ENCODE measurements at places on chromosomes 2 and 18. TPM values are rescaled to one million over a fixed set of nuclear protein-coding genes. Genes with fewer than 3 reads are reported as not detected.

DNA sequence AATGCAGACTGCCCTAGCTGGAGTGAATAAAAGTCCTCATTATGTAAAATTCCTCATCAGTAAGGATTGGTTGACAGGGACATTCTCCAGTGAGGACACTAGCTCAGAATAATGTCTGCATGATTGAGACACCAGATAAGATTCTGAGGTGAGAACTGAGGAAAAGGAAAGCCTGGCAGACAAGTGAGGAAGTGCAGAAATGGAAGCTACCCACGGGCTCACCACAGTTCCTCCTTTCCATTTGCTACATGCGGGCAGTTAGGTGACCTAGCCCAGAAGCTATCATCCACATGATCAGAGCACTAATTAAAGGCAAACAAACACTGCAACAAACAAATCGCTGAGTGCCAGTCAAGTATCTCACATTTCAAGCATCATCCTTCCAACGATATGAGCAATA lies 27.7 kb downstream of the NETO1 start:
- DNase-seq: no peak

DNA sequence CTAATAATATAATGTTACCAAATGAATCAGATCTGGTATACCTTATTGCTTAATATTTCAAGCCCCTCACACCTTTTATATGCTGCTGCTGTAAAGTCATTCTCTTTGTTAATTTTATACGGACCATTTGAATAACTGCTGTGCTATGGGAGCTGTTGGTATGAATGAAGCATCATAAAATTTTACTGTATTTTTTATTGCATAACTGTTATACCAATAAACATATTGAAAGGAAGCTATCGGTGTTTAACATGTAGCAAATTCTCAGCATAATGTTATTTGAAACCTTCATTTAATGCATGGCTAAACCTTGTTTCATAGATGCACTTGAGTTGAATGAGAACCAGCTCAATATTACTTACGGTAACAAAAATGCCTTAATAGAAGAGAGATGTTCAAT lies 1040.3 kb downstream of the SOCS6 start:
- no peak for DNase-seq

DNA sequence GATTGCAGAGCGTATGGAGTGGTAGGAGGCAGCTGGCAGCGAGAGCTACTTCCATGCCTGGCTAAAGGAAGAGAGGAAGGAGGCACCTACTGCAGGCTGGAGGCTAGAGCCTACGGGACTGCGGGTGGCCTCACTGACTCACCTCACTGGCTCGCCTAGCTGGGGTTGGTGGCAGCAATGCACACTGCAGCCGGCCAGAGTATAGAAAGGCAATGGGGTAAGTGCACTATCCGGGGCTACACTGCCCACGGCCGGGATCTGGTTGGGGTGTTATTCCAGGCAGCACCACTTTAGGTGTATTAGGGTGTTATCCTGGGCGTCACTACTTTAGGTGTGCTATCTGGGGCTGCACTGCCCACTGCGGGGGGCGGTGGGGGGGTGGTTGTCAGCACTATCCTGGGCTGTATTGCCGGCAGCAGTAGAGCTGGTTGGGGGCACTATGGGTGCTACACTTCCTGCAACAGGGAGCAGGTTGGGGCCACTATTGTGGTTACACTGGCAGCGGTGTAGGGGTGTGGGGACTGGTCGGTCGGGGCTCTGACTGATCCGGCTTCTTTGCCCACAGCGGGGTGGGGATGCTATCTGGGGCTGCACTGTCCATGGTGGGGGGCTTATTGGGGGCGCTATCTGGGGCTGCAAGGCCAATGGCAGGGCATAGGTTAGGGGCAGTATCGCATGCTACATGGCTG lies 33.3 kb upstream of the ANKRD62 start:
- DNase-seq: no peak

- DNase-seq: no peak
Measured at GRCh38 chr2:37500031-37500430, 155.6 kb downstream of the QPCT start.

- DNase-seq: no peak
Measured at GRCh38 chr2:215356334-215356947, 44.6 kb downstream of the ATIC start.

DNA sequence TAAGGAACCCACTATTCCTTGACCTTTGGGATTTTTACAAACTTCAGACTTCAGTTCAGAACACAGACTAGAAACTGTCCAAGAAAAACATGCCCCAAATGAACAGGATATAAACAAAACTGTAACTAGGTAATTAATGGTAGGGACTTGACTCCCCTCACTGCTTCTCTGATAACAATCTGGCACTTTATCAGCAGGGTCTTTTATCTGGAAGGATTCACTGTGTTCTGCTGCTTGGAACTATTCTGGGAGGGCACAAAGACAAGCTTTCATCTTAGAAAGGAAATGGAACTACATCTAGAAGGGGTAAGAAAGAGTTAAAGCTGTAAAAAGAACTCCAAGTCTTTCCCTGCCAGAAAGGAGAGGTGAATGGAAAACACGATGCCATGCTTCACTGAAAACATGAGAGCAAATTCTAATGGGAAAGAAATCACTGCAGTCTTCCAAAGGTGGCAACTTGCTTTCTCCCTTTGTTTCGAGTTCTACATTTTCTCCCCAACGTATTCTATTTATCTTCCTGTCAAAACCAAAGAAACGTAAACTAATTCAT lies 181.2 kb downstream of the THADA start:
- no peak for DNase-seq

GRCh38 chr2:26647981-26648380 lies 6.8 kb upstream of the CIB4 start:
- DNase-seq: no peak

- no peak for DNase-seq
Measured at GRCh38 chr2:218963601-218964000, 4.1 kb downstream of the CDK5R2 start.

- no peak for DNase-seq
Measured at GRCh38 chr18:36601316-36601715, 227.5 kb downstream of the TPGS2 start.

Gene COL4A3
- polyA plus RNA-seq: 2.4 TPM

Gene CFAP65
- not detected for polyA plus RNA-seq

Gene SNTG2
- polyA plus RNA-seq: not detected

All from GM12878 (cell line).